ENCODE measurements at places on chromosomes 4 and X. TPM values are rescaled to one million over a fixed set of nuclear protein-coding genes. Genes with fewer than 3 reads are reported as not detected.

- DNase-seq: no peak
Measured at GRCh38 chrX:104972737-104973136, 247.8 kb downstream of the TEX13A start.

DNA sequence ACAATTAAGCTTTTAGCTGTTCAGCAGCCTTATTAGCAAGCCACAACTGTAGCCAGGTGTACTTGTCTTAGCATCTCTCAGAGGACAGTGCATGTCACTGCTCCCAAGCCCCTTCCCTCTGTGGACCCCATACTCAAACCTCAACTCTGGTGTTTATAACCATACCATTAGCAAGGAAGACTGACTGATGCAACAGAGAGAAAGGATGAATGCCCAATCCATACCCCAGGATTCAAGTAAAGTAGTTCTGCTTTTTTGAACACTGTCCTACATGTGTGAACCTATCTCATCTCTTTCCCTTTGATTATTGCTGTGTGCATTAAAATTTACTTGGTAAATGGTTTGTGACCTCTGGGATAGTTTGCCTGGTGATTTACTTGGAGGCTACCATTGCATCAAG, 22.8 kb upstream of the CYBB start:
- DNase-seq: no peak

DNA sequence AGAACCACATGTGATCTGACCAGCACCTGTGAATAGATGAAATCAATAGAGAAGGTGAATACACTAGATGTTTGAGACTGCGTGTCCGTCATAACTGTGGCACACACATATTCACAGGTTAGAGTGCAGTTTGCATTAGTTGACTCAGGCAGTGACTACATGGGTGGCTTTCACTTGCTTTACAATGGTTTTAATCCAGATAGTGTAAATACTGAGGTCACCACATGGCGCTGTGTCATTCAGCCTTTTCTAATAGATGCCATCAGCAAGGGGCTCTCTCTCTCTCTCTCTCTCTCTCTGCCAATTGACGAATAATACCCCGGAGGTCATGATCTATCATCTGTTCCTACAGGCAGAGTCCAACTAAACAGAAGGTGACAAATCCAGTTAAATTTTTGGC, 30.7 kb upstream of the FGF13 start:
- DNase-seq: no peak

DNA sequence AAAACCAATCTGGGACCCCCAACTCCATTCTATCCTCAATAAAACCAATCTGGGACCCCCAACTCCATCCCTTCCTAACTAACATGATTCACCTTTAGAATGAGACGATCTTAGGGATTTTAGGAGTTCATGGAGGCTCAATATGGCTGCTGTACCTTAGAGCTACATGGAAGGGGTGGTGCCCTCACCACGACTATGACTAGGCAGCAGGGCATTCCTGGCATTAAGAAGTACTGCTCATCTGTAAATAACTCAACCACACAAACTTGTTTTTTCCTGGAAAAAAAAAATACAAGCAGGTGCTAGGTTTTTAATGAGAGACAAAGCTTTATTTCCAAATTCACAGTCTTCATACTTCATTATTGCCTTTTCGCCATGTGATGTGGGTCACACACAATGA, 346.5 kb upstream of the FAT1 start:
- no peak for DNase-seq

PPP2R2C gene
- not detected for total RNA-seq
